ENCODE measurements at places on chromosomes 5 and 9. TPM values are rescaled to one million over a fixed set of nuclear protein-coding genes. Genes with fewer than 3 reads are reported as not detected.

ALDH7A1 gene
- 67.5 TPM for total RNA-seq

DOCK8 gene
- total RNA-seq = 0.18 TPM

GCNT1 gene
- total RNA-seq = 46.9 TPM

PHF24 gene
- 0.16 TPM for total RNA-seq

WDR38 gene
- not detected for total RNA-seq

TMEM252 gene
- not detected for total RNA-seq

AHRR gene
- total RNA-seq = 8.8 TPM

TRAF2 gene
- 5.6 TPM for total RNA-seq

MYORG gene
- total RNA-seq = 1.3 TPM

MOB3B gene
- 0.25 TPM for total RNA-seq

C5orf24 gene
- 18.7 TPM for total RNA-seq

SIT1 gene
- total RNA-seq = 1.6 TPM
